Stimulated activated CD4-positive, alpha-beta T cell treated with anti-CD3 and anti-CD28 coated beads, Interleukin-1b, Interleukin-23, amount 100 ng/mL, for 4 hours (primary cell): ENCODE measurements at places on chromosomes 1 and 21.

DNA sequence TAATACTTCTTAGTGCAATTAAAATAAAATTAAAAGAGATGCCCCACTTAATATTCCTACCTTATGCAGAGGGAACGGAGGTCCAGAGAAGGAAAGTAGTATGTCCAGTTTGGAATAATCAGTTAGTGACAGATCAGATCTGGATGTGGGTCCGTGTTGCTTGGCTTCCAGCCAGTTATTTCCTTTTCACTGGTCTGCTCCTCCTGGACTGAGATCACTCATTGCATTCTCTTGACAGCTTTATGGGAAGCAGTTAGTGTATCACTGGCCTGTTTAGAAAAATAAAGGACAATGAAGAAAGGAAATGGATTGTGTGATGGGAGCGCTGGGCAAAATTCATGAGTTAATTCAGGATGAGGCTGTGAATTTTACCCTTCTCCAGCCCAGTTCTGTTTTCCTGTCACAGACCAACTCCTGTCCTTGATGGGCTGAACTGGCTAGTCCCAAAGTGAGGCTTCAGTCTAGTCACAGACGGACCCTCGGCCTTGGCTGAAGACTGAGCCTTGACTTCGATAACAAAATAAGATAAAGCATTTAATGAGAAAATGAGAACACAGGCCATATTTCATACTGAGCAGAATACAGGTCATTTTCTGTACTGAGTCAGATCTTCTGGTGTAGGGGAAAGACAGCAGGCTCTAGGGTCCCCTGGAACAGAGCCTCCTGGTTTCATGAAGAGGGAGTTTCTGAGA lies 85.2 kb upstream of the TRABD2B start:
- DNase-seq = no peak

DNA sequence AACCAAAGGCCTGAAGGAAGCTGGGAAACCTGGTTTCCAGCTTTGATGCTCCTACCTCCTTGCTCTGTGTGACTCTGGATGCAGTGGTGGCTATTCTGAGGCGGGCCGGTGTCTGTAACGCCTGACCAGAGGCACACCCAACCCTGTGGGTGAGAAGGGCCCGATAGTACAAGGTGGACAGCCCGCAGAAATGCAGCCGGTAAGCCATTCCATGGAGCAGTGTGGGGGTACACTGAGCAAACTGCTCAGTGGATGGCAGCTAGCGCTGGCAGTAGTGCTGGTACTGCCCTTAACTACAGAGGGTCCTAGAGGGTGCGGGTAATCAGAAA lies 36.0 kb downstream of the AHDC1 start:
- no peak for DNase-seq

DNA sequence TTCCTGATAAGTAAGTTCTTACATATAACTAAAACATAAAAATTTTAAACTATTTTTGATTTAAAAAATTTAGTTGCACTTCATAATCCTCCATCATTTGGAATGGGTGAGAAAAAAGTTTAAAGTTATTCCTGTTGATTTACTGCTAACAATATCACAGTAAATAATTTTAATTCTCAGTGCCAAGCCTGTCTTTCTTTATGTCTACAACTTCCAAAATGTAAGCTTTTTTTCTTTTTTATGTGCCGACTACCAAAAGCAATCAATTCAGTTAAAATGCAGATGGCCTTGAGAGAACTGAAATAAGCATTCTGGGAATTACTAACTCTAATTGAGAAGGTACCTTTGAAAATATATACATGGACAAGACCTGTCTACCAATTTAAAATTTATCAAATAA lies 1224.3 kb upstream of the B3GALT2 start:
- no peak for DNase-seq

DNA sequence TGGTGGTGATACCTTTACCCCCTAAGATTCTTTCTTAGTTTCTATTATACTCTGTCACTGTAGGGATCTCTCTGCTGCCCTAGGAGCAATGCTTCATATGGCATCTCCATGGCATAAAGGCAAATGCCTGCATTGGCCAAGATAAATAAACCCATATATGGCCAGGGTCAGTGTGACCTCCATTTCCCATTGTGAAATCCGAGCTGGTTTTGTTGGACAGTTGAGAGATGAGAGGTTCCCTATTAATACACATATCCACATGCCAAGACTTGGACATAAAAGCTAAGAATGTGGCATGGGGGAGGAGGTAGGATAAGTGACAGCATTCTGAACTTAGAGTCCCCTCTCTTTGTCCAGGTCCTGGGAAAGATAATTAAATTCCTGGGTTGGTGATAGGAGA lies 1.4 kb downstream of the TPM3 start:
- DNase-seq = no peak

DNA sequence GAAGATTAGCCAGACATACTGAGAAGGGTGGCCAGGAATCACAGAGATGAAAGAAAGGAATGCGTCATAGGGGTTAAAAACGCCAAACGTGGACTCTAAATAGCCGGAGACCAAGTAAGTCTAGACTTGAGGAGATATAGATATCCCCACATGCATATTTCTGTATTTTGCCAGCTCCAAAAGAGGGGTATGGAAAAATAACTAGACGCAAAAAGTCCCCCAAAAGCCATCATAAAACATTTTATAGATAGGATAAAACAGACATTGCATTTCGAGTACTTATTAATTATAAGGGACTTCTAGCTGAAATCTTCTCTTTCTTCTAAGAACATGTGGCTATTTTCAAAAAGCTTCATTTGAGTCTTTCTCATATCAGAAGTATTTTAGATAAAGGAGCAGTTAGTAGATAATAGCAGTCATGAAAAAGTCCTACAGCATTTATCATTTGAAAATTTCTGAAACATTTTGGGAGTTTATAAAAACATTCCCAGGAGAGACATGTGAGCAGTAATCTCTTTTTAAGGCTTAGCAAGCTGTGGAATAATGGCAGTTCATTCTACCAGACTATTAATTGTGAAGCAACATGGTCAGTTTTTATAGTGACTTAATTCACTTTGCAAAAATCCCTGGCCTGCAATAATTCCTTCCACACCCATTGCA lies 6.1 kb downstream of the KIF26B start:
- DNase-seq = no peak

GRCh38 chr1:212234431-212235395 lies 50.5 kb upstream of the PPP2R5A start:
- no peak for DNase-seq

DNA sequence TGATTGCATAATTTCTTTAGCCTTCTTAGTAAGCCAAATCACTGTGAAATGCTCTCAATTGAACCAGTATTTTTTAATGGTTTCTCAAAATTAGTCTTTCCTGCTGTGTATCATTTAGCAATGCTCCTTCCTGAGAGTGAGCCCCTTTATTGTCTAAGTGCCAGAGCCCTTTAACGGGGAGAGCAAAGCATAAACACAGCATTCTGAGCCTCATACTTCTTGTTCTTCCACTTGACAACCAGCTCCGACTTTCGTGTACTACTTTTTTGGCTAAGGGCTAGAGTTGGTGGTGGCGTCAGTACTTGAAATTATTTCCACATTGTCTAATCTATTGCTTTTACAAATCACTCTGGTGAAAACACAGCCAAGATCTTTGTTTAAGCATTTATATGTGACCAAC lies 299.0 kb downstream of the TPR start:
- DNase-seq = no peak

DNA sequence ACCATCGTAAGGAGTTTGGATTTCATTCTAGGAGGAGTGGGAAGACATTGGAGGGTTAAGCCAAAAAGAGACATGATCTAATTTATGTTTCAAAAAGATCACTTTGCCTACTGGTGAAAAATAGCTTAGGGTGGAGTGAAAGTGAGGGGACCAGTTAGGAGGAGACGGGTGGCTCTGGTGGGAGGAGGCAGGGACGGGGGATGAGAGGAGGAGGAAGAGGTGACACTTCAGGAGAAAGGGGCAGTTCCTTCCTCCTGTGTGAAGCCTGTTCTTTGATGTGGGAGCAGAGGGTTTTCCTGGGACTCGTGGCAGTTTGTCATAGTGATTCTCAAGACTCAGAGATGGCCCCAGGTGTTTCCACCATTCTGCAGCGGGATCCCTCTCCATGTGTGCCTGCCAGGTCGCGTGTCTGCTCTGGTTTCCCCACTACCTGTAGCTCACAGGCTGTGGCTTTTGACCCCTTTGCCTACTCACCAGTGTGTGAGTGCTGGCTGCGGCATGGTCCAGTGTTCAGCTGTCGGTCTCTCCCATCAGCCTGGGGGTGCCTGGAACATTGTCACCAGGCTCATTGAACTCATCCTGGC lies 102.4 kb downstream of the CNIH3 start:
- no peak for DNase-seq

DNA sequence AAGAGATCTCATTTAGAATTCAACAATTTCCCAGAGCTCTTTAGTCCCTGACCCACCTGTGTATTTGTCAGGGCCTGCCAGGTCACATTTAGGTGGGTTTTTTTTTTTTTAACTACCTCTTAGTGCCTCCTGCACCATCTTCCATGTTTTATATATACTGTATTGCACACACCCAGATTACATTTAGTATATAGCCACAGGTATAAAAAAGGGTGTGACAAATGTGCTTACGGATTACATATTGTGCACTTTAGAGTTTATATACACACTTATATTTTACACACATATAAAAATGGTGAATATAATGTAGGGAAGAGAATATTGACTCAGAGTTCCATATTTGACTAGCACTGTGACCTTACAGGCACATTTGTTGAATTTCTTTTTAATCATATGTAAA lies 17.4 kb upstream of the LRIG2 start:
- DNase-seq = no peak

- no peak for DNase-seq
Observed at GRCh38 chr1:65150583-65151263, 2.7 kb downstream of the AK4 start.

DNA sequence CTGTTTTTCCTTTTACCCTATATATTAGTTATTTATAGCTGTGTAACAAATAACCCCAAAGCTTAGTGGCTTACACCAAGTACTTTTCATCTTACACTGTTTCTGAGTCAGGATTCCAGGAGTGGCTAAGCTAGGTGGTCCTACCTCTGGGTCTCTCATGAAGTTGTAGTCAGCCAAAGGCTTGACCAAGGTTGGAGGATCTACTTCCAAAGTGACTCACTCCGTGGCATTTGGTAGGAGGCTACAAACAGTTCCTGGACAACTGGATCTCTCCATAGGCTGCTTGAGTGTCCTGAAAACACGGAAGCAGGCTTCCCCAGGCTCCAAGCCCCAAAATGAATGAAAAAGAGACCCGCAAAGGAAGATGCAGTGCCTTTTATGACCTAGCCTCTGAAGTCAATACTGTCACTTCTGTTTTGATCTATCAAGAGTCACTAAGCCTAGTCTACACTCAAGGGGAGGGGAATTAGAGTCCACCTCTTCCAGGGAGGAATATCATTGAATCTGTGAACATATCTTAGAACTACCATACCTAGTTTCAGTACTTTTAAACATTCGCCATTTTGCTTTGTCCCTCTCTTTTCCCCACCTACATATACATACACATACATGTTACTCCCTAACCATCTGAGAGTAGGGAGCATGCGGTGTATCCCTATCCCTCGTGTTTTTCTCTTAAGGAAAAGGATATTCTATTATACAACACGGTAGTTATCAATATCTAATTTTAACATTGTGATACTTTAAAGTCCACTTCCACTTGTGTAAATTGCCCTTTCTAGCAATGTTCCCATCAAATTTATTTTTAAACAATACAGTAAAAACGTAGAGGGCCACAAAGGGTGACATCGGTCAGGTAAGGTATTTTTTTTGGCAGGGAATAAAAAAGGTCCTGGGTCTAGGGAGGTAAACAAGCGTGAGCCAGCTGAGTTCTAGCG lies 67.2 kb downstream of the SLC35A3 start:
- no peak for DNase-seq
